NCI-H2171 treated with DMSO at 0.1 percent for 48 hours (cell line): ENCODE measurements at places on chromosomes 7 and 10.

DNA sequence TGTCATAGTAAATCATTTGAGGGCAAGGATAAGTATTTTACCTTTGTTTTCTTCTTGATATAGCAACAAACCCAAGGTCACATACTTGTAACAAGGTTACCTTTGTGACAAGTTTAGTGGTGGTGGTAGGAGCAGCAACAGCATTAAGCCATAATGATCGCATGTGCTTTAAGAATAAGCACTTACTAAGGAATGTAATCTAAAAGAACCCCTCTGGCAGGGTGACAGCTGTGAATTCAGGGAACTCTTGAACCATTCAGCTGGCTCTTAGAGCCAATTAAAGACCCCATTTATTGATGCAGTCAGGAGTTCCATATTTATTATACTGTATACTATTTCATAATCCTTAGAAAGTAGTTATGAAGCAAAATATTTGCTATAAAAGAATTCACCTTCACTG lies 370.8 kb downstream of the EXOC4 start:
- no peak for DNase-seq

- peak; percentile 56 for DNase-seq
Observed at GRCh38 chr10:103820101-103821062, 35.0 kb downstream of the SH3PXD2A start.

DNA sequence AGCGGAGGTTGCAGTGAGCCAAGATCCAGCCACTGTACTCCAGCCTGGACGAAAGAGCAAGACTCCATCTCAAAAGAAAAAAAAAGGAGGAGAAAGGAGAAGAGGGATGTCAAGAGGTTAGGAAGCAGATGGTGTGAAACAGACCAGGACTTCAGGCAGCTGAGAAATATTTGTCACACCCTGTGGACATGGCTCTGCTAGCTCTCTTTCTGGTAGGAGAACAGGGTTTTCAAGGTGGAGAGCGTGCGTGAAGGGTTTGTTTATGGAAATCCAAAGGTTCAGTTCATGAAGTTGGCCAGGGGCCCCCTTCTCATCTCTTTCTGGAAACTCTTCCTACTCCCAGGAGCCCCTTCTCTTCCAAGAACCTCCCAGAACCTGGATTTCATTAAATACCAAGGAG lies 110.8 kb upstream of the GALNT17 start:
- no peak for DNase-seq

GRCh38 chr10:98589691-98590090 lies 143.0 kb upstream of the HPS1 start:
- DNase-seq, result no peak
